ENCODE measurements at places on chromosomes 6 and 20. TPM values are rescaled to one million over a fixed set of nuclear protein-coding genes. Genes with fewer than 3 reads are reported as not detected.
A peak's percentile ranks its signal among the peaks of the same experiment; 100 is the strongest.

- no peak for DNase-seq
Measured at GRCh38 chr20:58706975-58707681, 14.5 kb downstream of the NPEPL1 start.

- no peak for DNase-seq
Measured at GRCh38 chr20:62015540-62016288, 50.0 kb downstream of the TAF4 start.

DNA sequence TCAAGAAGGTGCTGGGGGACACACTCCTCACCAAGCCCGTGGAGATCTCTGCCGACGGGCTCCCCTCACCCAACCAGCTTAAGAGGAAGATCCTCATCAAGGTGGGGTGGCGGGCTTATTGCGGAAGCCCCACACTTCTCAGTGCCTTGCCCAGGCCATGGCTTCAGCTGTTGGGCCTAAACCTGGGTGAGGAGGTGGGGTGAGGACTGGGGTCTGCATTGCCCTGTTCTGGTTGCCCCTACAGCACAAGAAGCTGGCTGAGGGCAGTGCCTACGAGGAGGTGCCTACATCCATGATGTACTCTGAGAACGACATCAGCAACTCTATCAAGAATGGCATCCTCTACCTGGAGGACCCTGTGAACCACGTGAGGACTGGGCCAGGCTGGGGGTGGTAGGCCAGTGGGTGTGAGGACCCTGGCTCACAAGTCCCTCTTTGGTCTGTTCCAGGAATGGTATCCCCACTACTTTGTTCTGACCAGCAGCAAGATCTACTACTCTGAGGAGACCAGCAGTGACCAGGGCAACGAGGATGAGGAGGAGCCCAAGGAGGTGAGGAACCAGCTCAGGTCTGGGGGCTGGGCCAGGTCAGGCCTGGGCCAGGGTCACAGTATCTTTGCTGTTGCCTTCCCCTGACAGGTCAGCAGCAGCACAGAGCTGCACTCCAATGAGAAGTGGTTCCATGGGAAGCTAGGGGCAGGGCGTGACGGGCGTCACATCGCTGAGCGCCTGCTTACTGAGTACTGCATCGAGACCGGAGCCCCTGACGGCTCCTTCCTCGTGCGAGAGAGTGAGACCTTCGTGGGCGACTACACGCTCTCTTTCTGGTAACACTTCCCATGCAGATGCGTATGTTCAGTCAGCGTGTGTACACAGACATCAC lies 27.9 kb downstream of the PLCG1 start:
- no peak for DNase-seq

- peak; percentile 22 for DNase-seq
Measured at GRCh38 chr6:149166747-149167146, 150.8 kb upstream of the TAB2 start.

GRCh38 chr6:110658631-110659211 lies 156.5 kb downstream of the CDK19 start:
- DNase-seq = peak; percentile 80

GRCh38 chr6:3433005-3433404 lies 23.8 kb downstream of the SLC22A23 start:
- no peak for DNase-seq

Gene GJA10
- 1.7 TPM for total RNA-seq

Gene CPNE5
- total RNA-seq = 16.9 TPM

Gene PRND
- total RNA-seq = 4.3 TPM

Gene PTP4A1
- 40.4 TPM for total RNA-seq

Gene TNF
- total RNA-seq = 1.4 TPM

Measured in umbilical cord (tissue), 2 donors.